Left kidney (tissue), 8 donors: ENCODE measurements at places on chromosomes 4 and X. TPM values are rescaled to one million over a fixed set of nuclear protein-coding genes. Genes with fewer than 3 reads are reported as not detected.

The CCDC110 gene
- 2.7 TPM for polyA plus RNA-seq

The KLKB1 gene
- polyA plus RNA-seq = 2.8 TPM

The JADE3 gene
- 30.1 TPM for polyA plus RNA-seq

The HERC5 gene
- 6.0 TPM for polyA plus RNA-seq

The ANOS1 gene
- polyA plus RNA-seq = 10.3 TPM
